ENCODE measurements at places on chromosomes 3 and 15.

DNA sequence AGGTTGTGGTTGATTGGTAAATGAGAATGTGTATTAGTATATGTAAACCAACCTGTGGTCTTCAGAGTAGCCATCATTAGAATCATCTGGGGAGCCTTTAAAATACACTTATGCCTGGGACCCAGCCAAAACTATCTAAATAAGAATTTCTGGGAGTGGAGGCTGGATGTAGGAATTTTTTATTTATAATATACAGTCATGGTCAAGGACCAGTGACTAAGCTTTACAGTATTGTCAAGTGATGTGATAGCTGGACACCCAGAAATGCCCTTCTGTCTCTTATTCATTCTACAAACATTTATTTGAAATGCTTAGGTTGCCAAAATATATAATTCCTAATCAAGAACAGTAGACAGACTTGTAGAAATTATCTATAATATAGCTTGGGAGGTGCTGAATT, 132.2 kb downstream of the MBNL1 start:
- H3K36me3 ChIP-seq, result peaks cover 8% of the 10 kb centered on the region
- DNase-seq, result peak; percentile 74
- H3K27ac ChIP-seq, result no peak overlapping the region
- no peak overlapping the region for H3K4me3 ChIP-seq
- H3K4me1 ChIP-seq, result peaks cover 4% of the 10 kb centered on the region
- no peaks in the 10 kb centered on the region for H3K27me3 ChIP-seq

DNA sequence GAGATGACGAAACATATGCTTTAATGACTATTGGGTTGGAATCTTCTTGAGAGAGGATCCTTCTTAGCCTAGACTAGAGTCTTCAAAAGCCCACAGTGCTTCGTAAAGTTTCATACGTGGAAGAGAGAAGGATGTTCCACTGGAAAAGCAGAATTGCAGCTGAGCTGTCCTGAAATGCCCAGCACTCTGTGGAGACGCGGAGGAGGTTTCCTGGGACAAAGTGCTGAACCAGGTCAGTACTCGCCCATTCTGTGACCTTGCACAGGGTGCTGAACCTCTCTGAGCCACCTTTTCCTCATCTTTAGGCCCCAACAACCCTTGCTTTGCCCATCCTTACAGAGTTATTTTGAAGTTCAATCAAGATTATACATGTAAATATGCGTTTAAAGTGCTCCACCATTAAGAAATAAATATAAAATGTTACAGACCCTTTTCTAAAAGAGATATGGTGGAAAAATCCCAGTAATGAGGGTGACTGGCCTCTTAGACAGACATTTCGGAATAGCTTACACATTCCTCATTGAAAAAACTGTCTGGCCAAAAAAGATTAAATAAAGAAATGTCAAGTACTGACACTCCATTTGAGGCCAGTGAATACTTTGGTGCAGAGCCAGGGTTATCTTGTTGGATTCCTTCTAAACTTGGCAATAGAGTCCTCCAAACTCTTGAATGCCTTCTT, 4.2 kb upstream of the MAGEF1 start:
- H3K27ac ChIP-seq, result peak overlapping the region; percentile 30
- peaks cover 14% of the 10 kb centered on the region for H3K4me1 ChIP-seq
- H3K36me3 ChIP-seq, result no peaks in the 10 kb centered on the region
- H3K27me3 ChIP-seq, result no peaks in the 10 kb centered on the region
- H3K4me3 ChIP-seq, result peak overlapping the region; percentile 54

DNA sequence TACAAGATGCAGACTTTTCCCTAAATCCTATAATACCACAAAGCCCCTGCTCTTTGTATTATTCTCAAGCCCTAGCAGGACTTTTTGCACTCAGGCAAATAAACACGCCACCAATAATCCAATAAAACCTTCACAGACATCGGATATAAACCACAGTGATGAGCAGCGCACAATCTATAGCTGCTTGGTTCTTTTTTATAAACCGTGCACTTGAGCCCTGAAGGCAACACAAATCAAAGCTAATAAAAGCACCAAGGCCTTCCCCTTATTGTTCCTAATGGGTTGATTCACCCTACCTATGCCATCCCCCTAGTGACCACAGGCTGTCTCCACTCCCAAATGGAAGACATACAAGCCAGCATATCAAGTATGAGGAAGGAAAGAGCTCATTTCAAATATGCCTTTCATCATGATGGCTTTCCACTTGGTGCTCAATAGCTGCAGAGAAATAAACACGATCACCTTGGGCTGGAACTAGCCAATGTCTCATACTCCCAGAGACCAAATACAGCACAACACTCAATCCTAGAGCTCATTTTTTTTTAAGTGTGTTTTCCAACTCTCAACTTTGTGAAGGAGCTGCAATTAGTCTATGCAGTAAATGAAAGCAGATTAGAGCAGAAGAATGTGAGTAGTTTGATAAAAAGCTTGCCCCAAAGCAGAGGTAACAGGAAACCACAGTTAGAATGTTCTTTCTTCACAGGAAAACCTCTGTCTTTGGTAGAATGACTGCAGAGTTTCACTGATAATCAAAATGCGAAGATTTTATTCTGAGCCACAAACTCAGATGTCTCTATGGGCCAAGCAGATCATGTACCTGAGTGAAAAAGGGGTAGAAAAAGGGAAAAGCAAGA, 573.9 kb downstream of the AGBL1 start:
- H3K4me3 ChIP-seq, result no peak overlapping the region
- H3K4me1 ChIP-seq, result no peaks in the 10 kb centered on the region
- H3K36me3 ChIP-seq, result no peaks in the 10 kb centered on the region
- H3K27ac ChIP-seq, result no peak overlapping the region

- H3K4me3 ChIP-seq, result no peak overlapping the region
- no peaks in the 10 kb centered on the region for H3K4me1 ChIP-seq
- H3K36me3 ChIP-seq, result no peaks in the 10 kb centered on the region
- DNase-seq, result no peak
- no peak overlapping the region for H3K27ac ChIP-seq
Measured at GRCh38 chr3:140917772-140918171, 23.9 kb upstream of the SLC25A36 start.

GRCh38 chr3:38811822-38812221, 4.2 kb downstream of the SCN10A start:
- H3K4me1 ChIP-seq, result no peaks in the 10 kb centered on the region
- no peak overlapping the region for H3K4me3 ChIP-seq
- no peak overlapping the region for H3K27ac ChIP-seq
- H3K27me3 ChIP-seq, result peaks cover 6% of the 10 kb centered on the region
- DNase-seq, result no peak

DNA sequence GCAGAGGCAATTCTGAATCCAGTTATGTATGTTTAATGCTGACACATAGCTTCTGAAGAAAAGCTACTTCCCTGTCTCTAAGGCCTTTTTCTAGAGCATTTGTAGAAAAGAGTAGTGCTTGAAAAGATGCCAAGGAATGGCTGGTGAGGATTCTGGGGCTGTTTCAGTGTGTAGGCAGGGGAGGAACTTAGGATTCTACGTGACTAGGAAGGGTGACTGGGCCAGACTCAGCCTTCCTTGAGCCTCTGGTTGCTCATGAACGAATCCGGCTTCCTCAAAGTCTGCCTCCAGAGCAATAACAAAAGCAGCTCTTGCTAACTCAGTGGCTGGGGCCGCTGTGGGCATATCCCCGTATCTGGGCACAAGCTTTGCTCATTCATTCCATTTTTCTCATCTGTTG, 104.8 kb upstream of the WNT5A start:
- peaks cover 5% of the 10 kb centered on the region for H3K4me1 ChIP-seq
- peaks cover 54% of the 10 kb centered on the region for H3K27me3 ChIP-seq
- no peak overlapping the region for H3K27ac ChIP-seq
- no peak for DNase-seq
- H3K36me3 ChIP-seq, result no peaks in the 10 kb centered on the region

DNA sequence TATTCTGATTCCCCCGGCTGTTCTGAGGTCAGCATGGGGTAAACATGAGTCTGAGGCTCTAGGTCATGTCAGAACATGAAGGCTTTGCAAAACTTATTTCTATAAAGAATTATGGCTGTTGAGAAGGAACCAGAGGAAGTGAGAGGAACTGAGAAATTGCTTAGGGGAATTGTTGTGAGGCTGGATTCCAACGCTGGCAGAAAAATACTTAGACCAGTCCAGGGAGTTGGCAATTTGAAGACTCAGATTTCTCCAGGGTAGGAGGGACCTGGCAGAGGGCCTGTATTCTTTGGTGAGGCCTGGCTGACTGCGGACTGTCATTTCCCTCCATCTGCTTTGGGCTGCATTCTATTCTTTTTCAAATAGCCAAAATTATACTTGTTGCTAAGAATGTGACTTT, 155.5 kb downstream of the PLD1 start:
- peaks cover 2% of the 10 kb centered on the region for H3K4me1 ChIP-seq
- no peak overlapping the region for H3K4me3 ChIP-seq
- H3K27ac ChIP-seq, result no peak overlapping the region
- no peaks in the 10 kb centered on the region for H3K27me3 ChIP-seq

GRCh38 chr3:64167351-64167750, 57.9 kb downstream of the PRICKLE2 start:
- no peak overlapping the region for H3K27ac ChIP-seq
- no peak overlapping the region for H3K4me3 ChIP-seq
- H3K27me3 ChIP-seq, result no peaks in the 10 kb centered on the region
- peaks cover 10% of the 10 kb centered on the region for H3K36me3 ChIP-seq
- no peak for DNase-seq

DNA sequence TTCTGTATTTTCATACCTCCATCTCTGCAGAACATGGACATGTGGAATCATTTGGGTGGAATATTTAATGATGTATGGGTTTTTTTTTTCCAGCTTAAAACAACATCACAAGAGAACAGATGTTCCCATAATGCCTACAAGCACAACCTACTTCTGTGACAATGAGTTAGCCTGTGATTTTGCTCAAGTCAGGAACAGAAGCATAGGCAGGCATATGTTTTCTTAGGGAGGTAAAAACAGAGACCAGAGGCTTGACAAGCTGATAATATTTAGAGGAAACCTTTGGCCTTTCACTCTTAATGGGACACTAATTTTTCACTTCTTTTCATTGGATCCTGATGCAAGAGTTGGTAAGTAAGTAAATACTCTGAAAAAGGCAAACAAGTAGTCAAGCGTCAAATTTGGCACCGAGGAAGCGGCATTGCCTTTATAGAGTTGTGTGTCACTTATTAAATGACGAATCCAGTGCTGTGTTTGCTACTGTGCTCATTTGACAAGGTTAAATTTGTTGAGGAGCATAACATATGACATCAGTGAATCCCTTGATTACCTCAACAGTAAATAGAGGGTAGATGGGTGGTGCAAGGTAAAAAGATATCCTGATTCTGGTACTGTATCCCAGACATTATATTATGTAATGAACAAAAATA, 66.7 kb upstream of the RBMS3 start:
- H3K27ac ChIP-seq, result no peak overlapping the region
- no peaks in the 10 kb centered on the region for H3K4me1 ChIP-seq
- DNase-seq, result no peak
- H3K27me3 ChIP-seq, result no peaks in the 10 kb centered on the region

DNA sequence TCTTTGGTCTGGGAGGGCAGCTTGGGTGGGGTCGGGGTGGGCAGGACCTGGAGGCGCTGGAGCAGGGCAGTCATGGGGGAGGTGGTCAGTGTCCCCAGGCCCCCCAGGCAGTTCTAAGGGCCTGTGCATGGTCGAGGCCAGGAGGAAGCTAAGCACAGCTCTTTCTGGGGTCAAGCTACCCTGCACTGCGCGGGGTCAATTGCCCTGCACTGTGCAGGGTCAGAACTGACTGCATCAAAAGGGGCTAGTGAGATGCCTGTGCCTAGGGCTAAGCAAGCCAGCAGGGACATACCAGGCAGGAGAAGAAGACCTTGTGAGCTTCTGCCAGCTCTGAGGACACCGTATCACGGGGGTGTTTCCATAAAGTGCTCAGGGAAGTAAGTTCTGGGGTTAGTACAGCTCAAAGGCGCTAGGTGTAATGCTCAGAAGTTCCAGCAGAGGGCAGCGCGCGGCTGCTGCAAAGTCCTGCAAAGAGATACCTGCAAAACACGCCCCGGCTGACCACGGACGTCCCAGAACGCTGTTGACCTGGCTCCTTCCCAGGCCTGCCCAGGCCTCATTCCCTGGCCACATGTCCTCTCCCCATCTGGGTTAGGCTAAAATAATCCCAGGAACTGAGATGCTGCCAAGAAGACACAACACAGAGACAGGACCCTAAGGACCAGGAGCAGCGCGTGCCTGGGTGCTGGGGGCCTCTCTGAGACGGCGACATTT, 18.8 kb upstream of the IQSEC1 start:
- no peak overlapping the region for H3K4me3 ChIP-seq
- H3K27me3 ChIP-seq, result peaks cover 25% of the 10 kb centered on the region
- DNase-seq, result peak; percentile 65
- no peak overlapping the region for H3K27ac ChIP-seq
- H3K4me1 ChIP-seq, result peaks cover 8% of the 10 kb centered on the region

- H3K27ac ChIP-seq, result no peak overlapping the region
- DNase-seq, result no peak
- H3K36me3 ChIP-seq, result peaks cover 4% of the 10 kb centered on the region
- no peak overlapping the region for H3K4me3 ChIP-seq
Measured at GRCh38 chr3:188453431-188454384, 299.8 kb downstream of the LPP start.

- no peak for DNase-seq
- no peak overlapping the region for H3K4me3 ChIP-seq
- no peaks in the 10 kb centered on the region for H3K36me3 ChIP-seq
Measured at GRCh38 chr3:102741105-102741504, 306.3 kb downstream of the ZPLD1 start.

DNA sequence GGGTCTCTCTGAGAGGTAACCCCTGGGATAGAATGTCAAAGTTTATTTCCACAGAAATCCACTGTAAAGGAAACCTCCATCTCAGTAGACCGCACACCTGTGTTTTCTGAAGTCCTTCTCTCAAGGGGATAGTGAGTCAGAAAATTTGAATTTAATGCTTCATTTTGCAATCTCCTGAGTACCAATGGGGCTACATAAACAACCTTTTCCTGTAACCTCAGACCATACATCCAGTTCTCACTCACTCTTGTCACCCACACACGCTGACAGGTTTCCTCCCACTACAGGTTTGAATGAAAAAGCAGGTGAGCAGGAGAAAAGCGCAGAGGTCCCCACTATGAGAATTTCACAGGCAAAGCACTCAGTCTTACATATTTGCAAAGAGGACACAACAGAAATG, 165.3 kb upstream of the MCTP2 start:
- DNase-seq, result no peak
- peaks cover 5% of the 10 kb centered on the region for H3K4me1 ChIP-seq
- no peak overlapping the region for H3K27ac ChIP-seq
- no peaks in the 10 kb centered on the region for H3K27me3 ChIP-seq
- no peaks in the 10 kb centered on the region for H3K36me3 ChIP-seq

- no peaks in the 10 kb centered on the region for H3K36me3 ChIP-seq
- no peak overlapping the region for H3K4me3 ChIP-seq
- peak; percentile 32 for DNase-seq
- no peaks in the 10 kb centered on the region for H3K4me1 ChIP-seq
- no peaks in the 10 kb centered on the region for H3K27me3 ChIP-seq
Measured at GRCh38 chr3:76523337-76523736, 516.6 kb upstream of the ROBO2 start.

DNA sequence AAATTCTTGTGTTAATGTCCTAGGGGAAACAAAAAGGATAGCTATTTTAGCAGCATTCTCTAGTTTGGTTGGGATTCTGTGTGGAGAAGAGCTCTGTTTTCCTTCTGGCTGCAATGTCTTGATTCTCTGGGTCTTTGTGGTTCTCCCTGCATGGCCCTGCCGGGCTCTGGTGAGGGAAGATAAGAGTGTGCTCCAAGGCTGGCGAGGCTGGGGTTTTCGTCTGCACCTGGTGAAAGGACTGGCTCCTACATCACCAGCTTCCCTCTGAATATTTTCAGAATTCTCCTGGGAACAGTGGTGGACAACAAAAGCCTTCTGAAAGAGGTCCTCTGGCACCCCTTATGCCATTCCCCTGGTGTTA, 38.1 kb upstream of the SFMBT1 start:
- peaks cover 4% of the 10 kb centered on the region for H3K27me3 ChIP-seq
- H3K4me3 ChIP-seq, result no peak overlapping the region
- no peaks in the 10 kb centered on the region for H3K36me3 ChIP-seq
- DNase-seq, result no peak
- no peak overlapping the region for H3K27ac ChIP-seq

Measured in mesenchymal stem cell (in vitro differentiated cells and primary cell).